Caudate nucleus (tissue), 63 donors: ENCODE measurements at places on chromosomes 3 and 15.

DNA sequence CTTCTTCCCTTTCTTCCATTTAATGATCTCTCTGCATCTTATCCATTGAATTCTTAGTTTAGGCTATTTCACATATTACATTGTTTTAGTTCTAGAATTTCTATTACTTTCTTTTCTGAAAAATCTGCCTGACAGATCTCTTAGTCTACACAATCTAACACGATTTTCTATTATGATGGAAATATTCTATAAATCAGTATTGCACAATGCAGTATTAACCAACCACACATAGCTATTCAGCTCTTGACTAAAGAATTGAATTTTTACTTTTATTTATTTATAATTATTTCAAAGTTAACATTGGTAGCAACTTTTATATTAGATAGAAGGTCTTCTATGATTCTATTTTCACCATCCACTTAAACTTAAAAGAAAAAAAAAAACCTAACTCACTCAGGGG, 36.2 kb upstream of the GOLGA8A start:
- no peak for DNase-seq

DNA sequence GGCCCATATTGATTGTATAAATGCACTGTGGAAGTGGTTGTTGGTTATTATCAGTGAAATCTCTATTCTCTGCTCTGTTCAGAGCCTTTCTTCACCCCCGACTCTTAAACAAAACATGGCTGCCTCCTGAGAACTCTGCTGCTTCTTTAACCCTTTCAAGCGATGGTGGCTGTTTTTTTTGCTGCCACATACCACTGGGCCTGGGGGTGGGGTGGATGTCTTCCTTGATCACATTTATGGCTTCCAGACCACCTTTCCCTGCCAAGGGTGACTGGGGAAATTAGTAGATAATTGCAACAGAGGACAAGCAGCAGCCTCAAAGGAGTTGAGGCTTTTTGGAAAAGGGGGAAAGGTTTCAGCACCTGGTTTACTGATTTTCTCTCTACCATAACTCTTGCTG, 32.8 kb downstream of the YEATS2 start:
- no peak for DNase-seq

GRCh38 chr3:78112291-78113010, 1072.6 kb downstream of the ROBO2 start:
- no peak for DNase-seq

DNA sequence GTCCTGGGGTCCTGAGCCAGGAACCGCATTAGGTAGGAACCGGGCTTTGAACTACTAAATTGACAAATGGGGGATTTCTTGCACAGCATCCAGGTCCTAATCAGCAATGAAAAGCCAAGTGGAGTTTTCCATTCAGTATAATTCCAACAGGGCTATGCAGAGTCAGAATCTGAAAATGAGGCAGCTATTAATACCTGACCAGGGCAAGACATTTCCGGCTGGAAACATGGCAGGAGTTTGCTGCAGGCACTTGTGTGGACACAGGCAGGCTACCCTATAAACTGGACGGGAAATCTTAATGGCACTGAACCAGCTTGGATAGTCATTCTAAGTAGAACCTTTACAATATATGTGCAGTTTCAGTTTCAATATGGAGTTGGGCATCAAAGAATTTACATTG, 553.1 kb downstream of the FGF12 start:
- DNase-seq = no peak

DNA sequence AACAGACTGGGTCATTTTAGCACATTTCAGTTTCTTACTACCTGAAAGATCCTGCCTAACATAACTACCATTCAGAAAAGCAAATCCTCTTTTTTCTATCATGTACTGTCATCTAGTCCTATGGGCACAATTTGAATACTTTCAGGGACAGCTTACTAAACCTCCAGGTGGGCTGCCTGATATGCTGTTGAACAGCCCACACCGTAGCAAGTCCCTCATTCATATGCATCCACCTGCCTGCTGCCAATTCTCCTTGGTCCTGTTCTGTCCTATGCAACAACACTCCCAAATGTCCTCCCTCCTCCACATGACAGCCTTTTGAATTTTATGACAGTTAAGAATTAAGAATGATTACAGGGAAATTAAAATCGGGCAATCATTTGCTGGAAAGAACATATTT, 137.9 kb downstream of the KCNAB1 start:
- DNase-seq = no peak

DNA sequence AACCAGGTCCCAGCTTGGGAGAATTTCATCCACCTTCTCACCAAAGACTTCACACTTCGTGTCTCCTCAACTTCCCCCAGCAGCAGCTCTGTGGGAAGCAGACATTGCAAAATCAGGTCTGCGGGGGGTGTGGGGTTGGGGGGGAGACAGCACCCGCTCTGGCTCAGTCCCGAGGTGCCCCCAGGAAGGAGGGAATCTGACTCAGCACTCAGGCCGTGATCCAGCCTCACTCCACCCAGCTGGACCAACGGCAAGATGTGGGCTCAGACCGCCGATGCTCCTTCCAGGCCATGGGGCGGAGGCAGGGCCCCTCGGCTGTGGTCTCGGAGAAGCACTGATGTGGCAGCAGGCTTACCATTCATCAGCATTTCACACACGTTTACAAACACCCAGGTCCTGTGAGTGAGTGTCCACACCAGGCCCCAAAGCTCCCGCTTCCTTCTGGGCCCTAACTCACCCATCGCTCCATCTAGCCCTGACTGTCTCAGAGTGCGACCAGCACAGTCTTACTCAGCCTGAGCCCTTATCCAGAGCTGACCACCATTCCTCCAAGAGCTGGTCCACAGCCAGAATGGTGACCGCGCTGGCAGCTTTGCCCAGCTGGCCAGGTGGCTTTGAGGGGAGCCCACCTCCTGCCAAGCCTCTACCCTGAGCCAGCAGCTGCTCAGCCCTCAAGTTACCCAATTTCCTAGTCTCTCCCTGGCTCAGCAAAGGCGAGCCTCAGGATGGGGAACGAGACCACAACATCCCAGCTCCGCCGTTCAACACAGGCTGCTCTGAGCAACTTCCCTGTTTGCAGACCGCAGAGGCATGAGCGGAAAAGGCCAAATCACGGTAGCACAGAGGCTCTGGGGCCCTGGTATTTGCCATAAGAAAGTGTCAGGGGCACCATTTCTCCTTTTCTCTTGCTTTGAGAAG, 3.3 kb downstream of the STAB1 start:
- DNase-seq = peak; percentile 28

DNA sequence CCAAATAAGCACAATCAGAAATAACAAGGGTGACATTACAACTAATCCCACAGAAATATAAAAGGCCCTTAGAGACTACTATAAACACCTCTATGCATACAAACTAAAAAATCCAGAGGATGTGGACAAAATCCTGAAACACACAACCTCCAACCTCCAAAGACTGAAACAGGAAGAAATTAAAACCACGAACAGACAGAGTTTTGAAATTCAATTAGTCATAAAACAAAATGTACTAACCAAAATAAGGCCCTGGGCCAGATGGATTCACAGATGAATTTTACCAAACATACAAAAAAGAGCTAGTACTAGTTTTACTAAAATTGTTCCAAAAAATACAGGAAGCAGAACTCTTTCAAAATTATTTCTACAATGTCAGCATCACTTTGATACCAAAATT, 1043.6 kb downstream of the DIPK2A start:
- DNase-seq = no peak

- no peak for DNase-seq
Measured at GRCh38 chr3:152976239-152976638, 141.3 kb downstream of the P2RY1 start.

GRCh38 chr3:42149975-42150374, 58.8 kb downstream of the TRAK1 start:
- DNase-seq = no peak
